ENCODE measurements at places on chromosomes 5 and 9.

DNA sequence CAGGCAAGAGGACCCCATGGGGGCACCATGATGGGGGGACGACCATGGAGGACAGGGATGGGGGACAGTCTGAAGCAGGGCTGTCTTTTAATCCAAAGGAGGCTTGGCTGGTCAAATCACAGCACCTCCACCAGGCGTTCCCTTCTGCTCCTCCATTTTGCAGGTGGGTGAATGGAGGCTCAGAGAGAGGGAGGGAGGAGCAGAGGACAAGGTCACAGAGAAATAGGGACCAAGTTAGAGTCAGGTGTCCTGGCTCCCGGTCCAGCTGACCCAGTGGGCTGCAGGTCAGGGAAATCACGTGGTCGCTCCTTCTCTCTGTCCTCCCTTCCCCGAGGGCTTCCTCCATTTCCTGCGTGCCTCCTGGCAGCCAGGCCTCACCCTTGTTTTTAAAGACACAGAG is 156.4 kb upstream of the SMIM23 start:
- DNase-seq, result no peak

- no peak for DNase-seq
Observed at GRCh38 chr9:96725576-96725975, 52.3 kb downstream of the ZNF510 start.

DNA sequence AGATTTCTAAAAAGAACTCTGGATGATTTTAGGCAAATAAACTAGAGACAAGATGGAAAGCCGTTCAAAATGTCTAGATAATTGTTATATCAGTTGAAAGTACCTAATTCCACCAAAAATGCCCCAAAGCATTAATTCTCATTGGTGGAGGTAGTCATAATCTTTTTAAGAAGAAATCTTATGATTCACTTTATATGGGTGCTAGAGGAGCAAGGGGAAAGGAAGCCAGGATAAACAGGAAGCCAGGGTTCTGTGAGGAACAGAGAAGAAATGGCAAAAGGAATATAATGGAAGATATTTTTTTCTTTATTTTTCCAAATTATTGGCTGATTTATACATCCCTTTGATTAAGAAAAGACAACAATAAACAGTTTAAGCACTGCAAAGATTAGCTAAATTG is 7.8 kb downstream of the YIPF5 start:
- no peak for DNase-seq

DNA sequence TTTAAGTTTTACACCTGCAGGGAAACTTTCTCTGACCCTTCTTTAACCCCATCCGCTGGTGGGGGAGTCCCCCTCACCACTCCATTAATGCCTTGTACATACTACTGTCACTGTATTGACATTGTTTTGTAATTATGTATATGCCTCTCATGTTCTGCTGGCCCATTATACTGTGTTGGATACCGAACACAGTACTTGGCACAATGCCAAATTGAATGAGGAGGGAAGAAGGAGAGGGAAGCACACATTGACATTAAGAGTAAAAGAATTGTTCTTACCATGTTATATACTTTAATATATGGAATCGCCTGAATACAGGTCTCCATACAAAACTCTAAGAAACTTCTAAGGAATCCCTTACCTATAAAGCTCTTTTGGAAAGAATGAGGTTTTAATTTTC is 73.6 kb upstream of the GRHPR start:
- DNase-seq, result no peak

GRCh38 chr5:112475747-112476365 is 56.8 kb upstream of the EPB41L4A start:
- no peak for DNase-seq

- DNase-seq, result no peak
Observed at GRCh38 chr5:15021266-15022046, 149.9 kb upstream of the ANKH start.

- DNase-seq, result no peak
Observed at GRCh38 chr9:76855015-76855414, 50.9 kb downstream of the PRUNE2 start.

DNA sequence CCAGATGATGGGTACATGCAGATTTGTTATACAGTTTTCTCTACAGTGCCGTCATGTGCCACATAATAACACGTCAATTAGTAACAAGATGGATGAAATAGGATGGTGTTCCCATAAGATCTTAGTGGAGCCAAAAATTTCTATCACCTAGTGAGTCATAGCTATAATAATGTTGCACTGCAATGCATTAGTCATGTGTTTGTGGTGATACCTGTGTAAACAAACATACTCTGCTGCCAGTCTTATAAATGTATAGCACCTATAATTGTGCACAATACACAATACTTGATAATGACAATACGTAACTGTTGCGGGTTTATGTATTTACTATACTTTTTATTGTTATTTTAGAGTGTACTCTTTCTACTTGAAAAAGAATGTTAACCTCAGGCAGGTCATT is 865.4 kb downstream of the MAT2B start:
- no peak for DNase-seq

DNA sequence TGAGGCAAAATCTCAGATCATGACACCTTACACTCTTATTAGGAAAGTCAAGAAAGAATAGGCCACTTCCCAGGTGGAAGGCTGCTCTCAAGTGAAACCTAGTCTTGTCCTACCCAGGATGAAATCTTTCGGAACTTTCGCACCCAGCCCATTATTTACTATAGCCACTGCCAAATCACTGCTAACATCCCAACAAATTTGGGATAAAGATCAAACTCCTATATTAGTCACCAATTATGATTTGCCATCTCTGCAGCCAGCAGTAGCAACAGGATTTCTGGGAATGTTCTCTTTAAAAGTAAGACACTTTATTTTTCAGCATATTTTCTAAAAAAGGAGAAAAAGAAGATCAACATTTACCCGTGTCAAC is 224.6 kb downstream of the GAS1 start:
- no peak for DNase-seq

GRCh38 chr9:125747765-125748445 is 732 bp downstream of the PBX3 start:
- no peak for DNase-seq

GRCh38 chr5:74174366-74174765 is 466.2 kb downstream of the ENC1 start:
- DNase-seq, result no peak

- DNase-seq, result no peak
Observed at GRCh38 chr5:35230038-35230611, at the start of gene PRLR. TSS of gene PRLR (minus strand) at chr5:35230487. CDS start at chr5:35089620, 140,867 bp downstream.

DNA sequence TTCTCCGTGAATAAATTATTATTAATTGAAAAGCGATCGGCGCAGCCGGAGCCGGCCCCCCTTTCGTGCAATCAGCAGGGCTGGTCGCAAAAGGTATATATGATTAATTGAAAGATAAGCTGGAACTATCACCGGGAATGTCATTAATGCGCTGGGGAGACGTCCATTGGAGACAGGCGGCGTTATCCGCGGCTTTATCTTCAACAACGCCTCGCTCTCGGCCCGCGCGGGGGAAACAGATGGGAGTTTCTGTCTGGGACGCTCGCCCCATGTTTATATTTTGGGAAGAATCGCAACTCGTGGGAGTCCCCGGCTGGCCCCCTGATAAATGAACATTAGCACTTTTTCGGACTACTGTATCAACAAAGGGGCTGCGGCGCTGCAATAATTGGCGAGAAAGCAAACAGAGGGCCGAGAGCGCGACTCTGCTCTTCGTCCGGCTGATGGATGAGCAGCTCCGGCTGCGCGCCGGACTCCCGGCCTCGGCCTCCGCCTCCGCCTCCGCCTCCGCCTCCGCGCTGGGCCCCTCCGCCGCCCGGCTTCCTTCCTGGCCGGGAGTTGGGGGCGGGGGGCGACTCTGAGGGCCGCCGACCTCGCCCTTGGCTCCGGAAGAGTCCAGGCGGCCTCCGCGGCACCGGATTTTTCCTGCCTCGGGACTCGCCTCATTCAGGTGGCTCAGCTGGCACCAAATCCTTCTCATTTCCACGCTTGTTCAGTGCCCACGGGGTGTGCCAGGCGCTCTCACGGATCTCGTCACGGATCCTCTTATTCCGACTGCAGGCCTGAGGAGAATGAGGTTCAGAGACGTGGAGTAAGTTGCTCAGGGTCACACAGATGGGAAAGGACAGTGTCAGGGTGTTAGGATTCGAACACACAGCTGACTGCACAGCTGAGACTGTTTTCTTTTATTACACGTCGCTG is 3.6 kb upstream of the NKX2-5 start:
- no peak for DNase-seq

- no peak for DNase-seq
Observed at GRCh38 chr5:74310386-74310785, 330.1 kb downstream of the ENC1 start.

GRCh38 chr9:110746211-110746930 is 77.8 kb downstream of the MUSK start:
- DNase-seq, result no peak

GRCh38 chr9:16524078-16524477 is 346.4 kb downstream of the BNC2 start:
- DNase-seq, result no peak

DNA sequence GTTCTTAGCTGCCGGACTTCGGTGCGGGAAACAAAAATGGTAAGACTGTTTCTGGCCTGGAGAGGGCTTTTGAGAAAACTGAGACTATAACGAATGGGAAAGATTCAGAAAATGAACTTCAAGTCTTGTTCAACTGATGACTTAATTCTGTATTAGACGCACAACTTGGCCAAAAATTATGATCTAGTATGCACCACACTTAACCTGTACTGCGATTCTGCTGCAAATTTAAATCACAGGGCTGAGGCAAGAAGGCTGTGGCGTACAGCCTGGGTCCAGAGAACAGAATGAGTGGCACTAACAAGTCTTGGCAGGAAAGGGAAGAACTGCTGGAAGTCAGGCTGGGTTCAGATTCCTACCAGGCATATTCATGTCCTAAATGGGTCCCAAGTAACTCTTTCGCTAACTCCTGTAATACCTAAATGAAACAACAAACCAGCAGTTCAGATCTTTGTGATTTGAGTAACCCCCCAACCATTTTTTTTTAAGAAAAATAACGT is 781 bp upstream of the COL23A1 start:
- DNase-seq, result no peak

GRCh38 chr5:88483964-88484672 is 215.5 kb upstream of the TMEM161B start:
- no peak for DNase-seq

DNA sequence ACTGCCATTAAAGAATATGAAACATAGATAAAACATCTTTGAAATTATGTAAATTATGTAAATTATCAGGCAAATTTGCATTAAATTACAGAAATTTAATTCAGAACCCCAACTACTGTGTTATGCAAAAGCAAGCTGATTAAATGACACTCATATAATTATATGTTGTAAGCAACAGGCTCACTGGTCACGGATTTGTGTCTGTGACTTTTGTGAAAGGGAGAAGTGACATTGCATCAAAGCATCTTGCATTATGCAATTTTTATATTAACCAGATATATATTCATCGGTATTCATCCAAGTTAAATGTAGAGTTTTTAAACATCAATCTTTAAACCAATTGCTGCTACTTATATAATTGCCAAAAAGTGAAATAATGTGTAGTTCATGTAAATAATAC is 13.0 kb upstream of the GLIPR2 start:
- DNase-seq, result no peak

- no peak for DNase-seq
Observed at GRCh38 chr5:130400091-130400490, 495.8 kb downstream of the CHSY3 start.

GRCh38 chr5:68436686-68437520 is 221.3 kb downstream of the PIK3R1 start:
- no peak for DNase-seq

GRCh38 chr5:143893638-143894037 is 81.7 kb downstream of the HMHB1 start:
- DNase-seq, result no peak

GRCh38 chr9:99039505-99040182 is 65.3 kb upstream of the TGFBR1 start:
- no peak for DNase-seq

GRCh38 chr9:76153902-76154629 is 240.2 kb downstream of the RFK start:
- no peak for DNase-seq

DNA sequence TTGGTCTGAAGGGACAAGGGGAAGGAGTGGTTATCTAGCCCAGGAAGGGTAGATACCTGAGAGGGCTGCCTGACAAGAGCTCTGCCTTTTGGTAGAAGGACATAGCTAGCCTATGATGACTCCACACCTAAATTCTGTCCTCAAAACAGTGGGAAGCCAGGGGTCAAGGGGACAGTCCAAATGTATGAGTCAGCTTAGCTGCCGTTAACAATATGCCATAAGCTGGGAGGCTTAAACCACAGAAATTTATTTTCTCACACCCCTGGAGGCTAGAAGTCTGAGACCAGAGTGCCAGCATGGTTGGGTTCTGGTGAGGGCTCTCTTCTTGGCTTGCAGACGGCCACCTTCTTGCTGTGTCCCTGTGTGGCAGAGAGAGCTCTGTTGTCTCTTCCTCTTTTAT is 306.4 kb downstream of the NTRK2 start:
- no peak for DNase-seq

DNA sequence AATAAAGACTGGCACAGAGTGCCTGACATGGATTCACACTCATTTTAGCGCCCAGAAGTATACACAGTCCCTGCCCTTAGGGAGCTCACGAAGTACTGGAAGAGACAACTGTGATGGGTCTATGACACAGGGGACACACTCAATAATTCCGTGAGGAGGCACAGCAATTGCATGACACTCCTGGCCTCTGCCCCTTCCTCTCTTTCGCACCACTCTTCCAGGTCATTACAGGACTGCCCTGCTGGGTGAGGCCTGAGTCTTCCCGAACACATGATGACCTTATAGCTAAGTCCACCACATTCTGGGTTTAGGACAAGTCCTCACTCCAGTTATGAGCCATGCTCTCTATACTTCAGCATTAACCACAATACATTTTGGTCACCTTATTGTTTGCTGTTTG is 134.7 kb downstream of the GNA14 start:
- no peak for DNase-seq

DNA sequence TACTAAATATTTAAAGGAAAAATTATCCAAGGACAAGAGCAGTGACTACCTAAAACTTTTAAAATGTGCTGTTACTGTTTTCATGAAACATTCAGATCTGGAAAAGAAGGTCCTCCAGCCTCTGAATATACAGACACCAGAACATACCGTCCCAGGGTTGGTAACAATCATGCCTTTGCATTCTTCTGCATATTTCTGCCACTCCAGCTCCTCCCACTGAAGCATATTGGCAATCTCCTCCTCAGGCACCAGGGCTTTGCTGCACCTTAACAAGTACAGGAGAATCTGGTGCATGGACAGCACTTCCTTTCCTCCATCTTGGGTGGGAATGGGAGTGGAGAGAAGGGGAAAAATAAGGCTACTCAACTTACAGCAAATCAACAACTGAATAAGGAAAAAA is 60.0 kb downstream of the DROSHA start:
- no peak for DNase-seq

GRCh38 chr9:107667231-107668070 is 177.9 kb upstream of the KLF4 start:
- DNase-seq, result no peak

GRCh38 chr5:119453040-119453373 is 710 bp downstream of the HSD17B4 start:
- no peak for DNase-seq

DNA sequence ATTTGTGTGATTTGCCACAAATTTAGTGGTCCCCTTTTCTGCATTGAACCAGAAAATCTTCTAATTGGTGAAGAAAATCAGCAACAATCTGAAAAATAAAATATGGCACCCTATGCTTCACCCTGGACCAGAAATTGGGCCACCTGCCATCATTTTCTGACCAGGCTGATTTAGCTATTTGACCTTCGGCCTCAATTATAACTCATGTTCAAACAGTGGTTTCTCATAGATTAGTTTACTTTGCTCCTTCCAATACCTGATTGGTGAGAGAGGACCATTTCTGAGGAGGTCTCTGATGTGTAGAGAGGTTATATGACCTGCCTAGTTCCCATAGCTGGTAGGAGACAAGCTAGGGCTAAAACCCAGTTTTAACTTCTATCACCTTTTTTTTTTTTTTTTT is 59.0 kb downstream of the PTTG1 start:
- DNase-seq, result no peak

Measured in stimulated activated CD8-positive, alpha-beta memory T cell treated with anti-CD3 and anti-CD28 coated beads, Interleukin-15, amount 100 ng/mL, for 4 hours (primary cell).